ENCODE measurements at places on chromosomes 12 and 14.

DNA sequence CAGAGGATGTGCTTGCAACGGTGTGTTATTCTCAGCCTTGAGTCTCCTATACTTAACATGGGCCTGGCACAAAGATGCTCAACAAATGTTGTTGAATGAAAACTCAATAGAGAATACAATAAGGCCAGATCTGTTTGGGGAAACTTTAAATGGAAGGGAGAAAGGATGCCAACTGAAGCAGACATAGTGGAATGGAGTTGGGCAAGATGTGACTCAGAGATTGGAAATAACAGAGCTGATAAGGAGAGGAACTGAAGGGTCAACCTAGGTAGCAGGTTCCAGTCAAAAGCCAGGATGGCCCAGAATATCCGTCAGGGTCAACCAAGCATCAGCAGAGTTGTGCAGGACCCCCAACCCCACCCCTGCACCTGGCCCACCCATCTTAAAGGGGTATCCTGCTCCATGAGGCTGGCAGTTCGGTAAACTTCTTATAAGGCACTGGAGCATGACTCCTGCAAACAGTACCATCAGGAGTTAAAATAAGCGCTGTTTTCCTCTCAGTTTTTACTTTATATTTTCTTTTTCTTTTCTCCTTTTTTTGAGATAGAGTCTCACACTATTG lies 1.1 kb upstream of the BCDIN3D start:
- no peak for DNase-seq

- no peak for DNase-seq
These were observed 231.9 kb downstream of the C12orf75 start for GRCh38 chr12:105562199-105562971.

DNA sequence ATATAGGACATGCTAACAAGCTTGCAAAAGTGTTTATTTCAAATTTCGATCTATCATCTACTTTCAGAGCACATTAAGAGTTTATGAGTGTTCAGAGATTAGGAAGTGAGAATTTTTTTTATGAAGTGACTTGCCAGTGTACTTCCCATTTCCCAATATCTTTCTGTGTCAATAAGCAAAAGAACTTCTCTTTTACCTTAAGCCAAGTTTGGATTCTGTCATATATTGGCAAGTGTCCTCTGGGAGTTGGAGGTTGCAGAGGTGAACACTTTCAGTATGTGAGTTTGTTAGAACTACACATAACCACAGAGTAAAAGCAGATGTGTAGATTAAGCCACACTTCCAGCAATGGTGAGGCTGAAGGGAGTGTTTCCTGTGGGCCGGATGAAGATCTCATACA lies 16.6 kb upstream of the KLRF1 start:
- DNase-seq = no peak

DNA sequence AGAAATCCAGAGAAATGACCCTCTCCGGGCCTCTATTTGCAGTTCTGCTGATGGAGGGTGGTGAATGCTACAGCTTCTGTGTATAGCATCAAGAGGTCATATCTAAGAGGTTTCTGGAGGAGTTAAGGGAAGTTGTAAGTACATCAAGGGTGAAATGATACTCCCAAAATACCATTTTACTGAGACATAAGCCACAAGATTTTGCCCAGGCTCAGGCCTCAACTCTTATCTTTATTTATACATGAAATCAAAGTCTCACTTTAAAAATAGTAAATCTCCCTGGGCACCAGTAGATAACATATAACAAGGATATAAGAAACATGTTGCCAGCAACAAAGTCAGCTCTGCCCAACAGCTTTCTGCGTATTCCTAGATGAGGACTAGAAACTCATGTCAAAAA lies 40.4 kb downstream of the NIN start:
- no peak for DNase-seq

- DNase-seq = no peak
These were observed 9.5 kb downstream of the MED13L start for GRCh38 chr12:116267948-116268347.

GRCh38 chr12:54142114-54142475 lies 46.7 kb downstream of the SMUG1 start:
- DNase-seq = no peak

GRCh38 chr12:3492793-3493042 lies 1.7 kb downstream of the PRMT8 start:
- DNase-seq = peak; percentile 58

DNA sequence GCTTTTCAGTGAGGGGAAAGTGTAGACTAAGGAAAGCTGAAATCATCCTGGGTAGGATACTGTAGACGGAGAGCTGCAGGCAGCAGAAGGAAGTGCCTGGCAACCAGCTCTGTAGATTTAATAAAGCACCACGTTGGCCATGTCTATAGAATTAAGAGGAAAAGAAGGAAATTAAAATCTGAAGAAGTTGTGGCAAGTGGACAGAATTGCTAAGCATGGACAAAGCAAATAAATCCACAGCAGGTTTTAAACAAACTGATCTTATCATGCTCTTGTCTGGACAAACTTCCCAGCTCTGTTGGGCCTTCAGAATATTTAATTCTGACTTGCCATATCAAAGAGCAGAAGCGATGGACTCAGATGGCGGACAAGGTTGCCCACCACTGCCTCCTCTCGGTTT lies 27.2 kb upstream of the EVL start:
- DNase-seq = no peak

DNA sequence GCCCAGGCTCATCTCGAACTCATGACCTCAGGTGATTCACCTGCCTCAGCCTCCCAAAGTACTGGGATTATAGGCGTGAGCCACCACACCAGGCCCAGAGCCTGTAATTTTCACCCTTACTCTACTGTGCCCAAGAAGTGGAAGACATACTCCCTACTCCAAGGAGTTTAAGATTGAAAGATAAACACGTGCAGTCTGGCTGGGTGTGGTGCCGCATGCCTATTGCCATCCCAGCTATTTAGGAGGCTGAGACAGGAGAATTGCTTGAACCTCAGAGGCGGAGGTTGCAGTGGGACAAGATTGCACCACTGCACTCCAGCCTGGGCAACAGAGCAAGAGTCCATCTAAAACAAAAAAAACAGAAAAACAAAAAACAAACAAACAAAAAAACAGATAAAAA lies 90.0 kb downstream of the NINJ2 start:
- no peak for DNase-seq

Data from glutamatergic neuron (in vitro differentiated cells).